ENCODE measurements at places on chromosomes 12 and 14.

DNA sequence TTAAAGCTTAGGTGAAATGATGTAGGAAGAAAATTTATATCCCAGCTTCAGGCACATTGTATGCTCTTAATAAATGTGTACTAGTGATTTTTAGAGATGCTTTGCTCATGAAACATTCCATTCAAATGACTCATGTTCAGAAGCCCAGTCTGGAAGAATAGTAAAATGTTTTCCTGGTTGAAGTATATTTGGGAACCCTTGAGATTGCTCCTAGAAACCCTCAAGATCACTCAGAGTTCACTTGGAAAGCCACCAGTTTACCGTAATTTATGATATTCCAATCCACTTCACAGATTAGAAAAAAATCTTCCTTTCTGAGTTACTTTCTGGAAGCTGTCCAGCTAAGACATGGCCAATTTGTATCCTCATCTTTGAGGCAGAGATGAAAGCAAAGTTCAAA, 186.4 kb downstream of the SYT10 start:
- no peak for DNase-seq

DNA sequence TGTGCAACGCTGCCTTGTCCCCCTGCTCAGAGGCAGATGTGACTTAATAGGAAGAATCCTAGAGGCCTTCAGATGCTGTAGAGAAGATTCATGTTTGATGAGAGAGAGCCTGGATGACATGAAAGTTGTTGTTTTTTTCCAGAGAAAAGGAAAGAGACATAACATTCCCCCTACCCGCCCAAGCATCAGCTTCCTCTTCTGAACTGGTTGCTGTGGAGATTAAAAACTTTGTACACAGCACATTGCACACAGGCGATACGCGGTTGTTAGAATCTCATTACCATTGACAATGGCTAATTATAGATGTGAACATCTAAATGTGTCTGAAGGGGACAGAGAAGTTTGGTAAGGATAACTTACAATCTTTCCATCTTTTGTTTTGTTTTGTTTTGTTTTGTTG, 13.6 kb upstream of the ETFBKMT start:
- no peak for DNase-seq

GRCh38 chr14:68934066-68934465, 45.0 kb downstream of the ACTN1 start:
- DNase-seq = no peak

GRCh38 chr12:105234197-105234596, 1.8 kb downstream of the APPL2 start:
- DNase-seq = no peak

GRCh38 chr14:101879529-101880336, 84.6 kb upstream of the DYNC1H1 start:
- DNase-seq = no peak

GRCh38 chr14:89787525-89787924, 167.0 kb downstream of the EFCAB11 start:
- DNase-seq = peak; percentile 7

GRCh38 chr14:57998766-57999165, 132.9 kb upstream of the SLC35F4 start:
- no peak for DNase-seq

DNA sequence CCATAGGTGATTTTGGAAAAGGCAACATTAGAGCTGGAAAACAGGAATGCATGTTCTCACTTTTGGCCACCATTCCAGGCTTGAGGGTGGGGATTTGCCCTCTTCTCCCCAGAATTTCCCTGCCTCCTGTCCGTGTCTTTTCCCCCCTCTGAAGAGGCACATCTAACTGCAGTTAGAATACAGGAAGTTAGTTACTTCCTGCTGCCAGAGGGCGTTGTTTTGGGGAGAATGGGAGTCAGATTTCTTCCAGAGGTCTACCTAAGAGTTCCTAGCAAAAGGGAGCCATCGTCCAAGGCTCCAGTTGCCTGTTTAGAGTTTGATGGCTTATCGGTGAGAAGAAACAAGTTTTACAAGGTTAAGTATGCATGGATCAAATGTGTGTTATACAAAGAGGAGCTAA, 112.8 kb upstream of the IGF1 start:
- no peak for DNase-seq

DNA sequence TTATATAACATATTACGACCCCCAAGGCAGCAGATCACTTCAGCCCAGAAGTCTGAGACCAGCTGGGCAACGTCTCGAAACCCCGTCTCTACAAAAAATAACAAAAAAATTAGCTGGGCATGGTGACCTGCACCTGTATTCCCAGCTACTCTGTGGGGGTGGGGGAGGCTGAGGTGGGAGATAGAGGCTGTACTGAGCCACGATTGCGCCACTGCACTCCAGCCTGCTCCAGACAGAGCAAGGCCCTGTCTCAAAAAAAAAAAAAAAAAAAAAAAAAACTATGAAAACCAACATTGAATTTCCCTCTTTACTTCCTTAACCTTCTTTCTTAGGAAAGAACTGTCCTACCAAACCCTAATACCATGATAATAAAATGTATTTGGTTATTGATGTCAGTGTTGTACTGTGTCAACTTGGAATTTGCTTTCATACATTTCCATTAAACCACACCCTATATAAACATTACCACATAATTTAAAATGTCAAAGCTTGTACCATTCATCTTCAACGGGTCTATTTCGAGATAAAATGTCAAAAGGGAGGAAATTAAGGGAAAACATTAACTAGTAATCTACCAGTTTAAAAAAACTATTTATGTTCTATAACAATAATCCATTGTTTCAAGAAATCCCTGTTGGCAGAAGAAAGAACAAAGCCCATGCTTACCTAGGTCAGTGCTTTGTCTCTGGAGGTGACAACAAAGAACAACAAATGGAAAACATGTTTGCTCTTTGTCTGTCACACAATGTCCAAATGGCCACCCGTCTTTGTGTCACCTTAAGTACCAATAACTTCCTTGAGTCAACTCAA, 17.4 kb downstream of the GALNT4 start:
- no peak for DNase-seq

GRCh38 chr14:92447416-92448197, 66.0 kb upstream of the RIN3 start:
- no peak for DNase-seq

DNA sequence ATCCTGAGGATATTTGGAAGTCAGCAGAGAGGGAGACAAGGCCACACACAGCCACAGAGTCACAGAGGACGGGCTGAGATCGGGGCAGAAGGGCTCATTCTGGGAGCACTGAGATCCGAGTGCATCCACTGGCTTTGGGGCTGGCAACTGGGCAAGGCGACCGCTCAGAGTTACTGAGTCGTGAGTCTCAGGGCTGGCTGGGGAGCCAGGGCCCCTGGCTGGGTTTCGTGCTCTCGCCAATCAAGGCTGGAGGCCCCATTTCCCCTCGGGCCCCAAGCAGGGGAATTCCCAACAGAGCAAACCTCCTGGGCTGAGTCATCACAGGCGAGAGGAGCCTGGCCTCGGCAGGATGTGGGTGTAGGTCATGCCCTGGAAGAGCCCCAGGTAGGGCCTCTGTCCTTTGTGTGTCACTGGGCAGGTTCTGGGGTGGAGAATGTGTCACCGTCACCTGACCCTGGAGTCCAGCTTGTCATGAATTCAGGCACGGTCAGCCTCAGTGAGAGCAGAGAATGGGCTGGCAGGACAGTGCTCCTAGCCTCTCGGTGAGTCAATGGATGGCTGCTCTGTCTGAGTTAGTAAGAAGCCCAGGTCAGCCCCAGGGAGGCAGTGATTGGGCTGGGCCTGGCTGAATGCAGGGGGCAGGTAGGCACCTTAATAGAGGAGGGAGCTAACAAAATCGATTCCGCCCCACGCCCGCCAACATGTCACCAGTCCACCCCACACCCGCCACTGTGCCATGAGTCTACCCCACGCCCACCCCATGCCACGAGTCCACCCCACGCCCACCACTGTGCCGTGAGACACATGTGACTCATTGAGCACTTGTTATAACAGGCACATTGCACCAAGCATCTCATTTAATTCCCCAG, 16.9 kb downstream of the ASB2 start:
- DNase-seq = peak; percentile 80

DNA sequence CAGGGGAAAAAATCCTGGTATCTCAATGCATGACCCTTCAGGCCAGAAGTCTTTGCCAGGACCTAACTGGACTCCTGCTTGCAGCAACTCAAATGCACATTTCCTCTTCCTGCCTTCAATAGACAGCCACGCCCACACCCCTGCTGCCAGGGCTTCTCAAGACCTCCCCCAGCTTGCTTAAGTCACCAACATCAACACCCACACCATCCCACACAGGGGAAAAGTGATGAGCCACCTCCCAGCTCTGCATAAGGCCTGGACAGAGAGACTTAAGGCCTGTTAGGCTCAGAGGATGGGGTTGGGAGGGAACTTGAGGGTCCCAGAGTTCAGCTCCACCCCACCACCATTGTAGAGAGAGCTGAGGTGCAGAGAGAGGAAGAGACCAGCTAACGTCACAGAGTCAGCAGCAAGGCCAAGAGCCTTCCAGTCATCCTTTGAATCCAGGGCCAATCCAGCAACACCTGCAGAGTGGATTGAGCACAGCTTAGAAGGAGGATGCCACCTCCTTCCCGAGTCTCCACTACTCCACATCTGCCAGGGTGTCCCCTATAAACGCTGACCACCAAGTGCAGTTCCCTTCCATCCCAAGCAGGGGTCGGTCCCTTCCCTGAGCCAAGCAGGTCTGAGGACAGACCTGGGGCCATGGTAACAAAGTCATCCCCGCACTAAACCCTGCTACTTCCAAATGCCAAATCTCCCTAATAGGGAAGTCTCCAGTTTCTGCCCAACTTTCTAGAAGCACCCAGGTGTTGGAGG, 50.0 kb downstream of the KDM2B start:
- DNase-seq = no peak

DNA sequence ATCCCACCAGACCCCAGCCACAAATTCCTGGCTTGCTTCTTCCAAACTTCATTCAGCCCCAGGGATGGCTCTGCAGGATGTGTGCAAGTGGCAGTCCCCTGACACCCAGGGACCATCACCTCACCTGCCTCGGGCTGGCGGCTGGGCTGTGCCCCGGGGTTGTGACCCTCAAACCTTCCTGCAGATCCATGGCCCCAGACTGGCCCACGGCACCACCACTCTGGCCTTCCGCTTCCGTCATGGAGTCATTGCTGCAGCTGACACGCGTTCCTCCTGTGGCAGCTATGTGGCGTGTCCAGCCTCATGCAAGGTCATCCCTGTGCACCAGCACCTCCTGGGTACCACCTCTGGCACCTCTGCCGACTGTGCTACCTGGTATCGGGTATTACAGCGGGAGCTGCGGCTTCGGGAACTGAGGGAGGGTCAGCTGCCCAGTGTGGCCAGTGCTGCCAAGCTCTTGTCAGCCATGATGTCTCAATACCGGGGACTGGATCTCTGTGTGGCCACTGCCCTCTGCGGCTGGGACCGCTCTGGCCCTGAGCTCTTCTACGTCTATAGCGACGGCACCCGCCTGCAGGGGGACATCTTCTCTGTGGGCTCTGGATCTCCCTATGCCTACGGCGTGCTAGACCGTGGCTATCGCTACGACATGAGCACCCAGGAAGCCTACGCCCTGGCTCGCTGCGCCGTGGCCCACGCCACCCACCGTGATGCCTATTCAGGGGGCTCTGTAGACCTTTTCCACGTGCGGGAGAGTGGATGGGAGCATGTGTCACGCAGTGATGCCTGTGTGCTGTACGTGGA, at the start of gene PSMB11:
Gene PSMB11, plus strand, starts transcription at position 51 of the 804 bp plus-strand sequence. Its CDS starts 14 bp downstream, at position 65.
- no peak for DNase-seq

- DNase-seq = peak; percentile 38
Observed at GRCh38 chr12:113407931-113408600, 4.4 kb upstream of the SDS start.

DNA sequence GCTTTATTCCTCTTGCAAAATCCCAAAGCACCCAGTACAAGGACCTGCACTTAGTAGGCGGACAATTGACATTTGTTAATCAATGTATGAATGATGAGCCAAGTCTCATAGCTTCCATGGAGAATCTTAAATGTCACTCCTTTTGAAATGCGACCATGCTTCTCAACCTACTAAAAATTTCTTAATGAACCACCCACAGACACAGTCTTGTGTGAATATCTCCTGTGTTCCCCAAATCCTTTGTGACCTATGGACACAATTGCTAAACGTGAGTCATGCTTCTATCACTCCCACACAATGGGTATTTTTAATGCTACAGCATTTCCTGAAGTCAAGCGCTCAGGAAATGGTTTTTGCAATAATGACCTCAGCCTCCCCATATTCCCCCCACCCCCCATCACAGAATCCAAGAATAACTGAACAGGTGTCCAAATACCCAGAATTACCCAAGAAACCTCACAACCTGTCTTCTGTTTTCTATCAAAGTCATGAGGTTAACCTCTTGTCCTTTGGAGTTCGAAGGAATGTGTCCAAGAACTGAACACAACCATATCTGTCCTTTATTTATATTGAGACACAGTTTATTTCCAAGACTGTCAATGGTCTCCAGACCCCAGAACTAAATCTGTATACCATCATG, 163.6 kb upstream of the PLEKHG7 start:
- no peak for DNase-seq

- DNase-seq = peak; percentile 2
Observed at GRCh38 chr14:35121026-35121886, 534 bp downstream of the PPP2R3C start.

DNA sequence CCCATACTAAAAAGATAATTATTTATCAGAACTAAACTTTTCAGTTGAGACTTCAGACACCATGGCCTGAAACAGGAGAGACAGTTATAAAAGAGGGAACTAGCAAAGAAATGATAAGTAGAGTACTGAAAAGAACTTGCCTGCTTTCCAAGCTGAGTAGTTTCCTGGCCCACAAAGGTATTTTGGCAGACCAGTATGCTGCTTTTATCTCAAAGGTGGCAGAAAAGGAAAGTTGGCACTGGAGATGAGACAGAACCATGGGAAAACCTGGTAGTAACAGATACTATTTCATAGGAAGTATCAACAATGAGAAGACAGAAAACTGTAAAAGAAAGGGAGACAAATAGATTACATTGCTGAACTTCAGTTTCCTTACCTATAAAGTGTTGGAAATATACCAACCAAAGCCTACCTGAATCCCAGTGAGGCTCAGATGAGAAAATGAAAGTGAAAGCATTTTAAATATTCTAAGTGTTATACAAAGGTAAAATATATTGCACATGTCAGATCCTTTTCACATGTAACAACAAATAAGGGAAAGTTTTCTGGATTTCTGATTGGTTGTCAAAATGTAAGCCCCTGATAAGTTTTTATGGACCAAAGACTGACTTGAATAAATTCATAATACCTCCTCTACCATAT, 155.3 kb upstream of the FSCB start:
- no peak for DNase-seq

DNA sequence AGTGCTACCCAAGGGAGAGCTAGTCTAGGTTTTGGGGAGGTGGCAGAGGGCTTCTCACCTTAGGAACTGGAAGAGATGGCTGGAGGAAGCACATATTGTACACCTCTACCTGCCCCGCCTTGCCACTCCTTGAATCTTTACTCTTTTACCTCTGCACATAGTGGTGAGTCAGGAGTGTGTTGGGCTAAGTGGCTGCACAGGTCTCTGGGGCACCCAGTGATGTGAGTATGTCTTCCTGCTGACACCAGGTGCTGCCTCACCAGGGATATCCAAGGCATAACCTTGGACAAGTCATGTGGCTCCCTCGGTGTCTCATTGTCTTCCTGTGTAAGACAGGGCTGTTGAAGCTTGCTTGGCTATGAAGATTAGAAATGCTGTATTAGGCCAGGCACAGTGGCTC, 19.8 kb upstream of the CABP1 start:
- no peak for DNase-seq
